ENCODE measurements at places on chromosomes 12 and 14.

DNA sequence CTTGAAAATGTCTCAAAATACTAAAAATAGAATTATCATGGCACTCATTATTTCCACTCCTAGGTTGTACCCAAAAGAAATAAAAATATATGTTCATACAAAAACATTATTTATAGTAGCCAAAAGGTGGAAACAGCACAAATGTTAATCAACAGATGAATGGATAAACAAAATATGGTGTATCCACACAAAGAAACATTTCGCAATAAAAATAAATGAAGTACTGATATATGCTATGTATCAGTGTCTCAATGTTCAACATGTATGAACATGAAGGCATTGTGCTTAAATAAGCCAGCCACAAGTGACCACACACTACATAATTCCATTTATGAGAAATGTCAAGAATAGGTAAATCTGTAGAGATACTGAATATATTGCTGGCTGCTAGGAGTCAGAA is 40.9 kb downstream of the FOXG1 start:
- no peak for DNase-seq

DNA sequence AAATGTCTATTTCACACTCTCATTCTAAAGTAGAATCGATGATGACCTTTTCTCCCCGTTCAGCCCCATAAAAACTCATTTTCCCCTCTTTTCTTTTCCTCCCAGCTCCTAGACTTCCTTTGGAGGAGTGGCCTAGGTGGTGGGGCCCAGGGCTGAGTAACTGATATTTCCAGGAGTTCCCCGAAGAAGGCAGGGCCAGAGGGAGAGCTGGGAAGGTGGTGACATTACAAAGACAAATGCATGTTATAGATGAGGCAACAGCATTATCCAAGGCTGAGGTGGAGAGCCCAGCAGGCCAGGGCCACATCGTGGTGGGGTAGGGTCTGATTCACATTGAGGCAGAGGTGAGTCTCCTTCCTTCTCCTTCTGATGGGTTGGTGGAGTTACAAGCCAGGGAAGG is 22.2 kb upstream of the HDAC7 start:
- no peak for DNase-seq

DNA sequence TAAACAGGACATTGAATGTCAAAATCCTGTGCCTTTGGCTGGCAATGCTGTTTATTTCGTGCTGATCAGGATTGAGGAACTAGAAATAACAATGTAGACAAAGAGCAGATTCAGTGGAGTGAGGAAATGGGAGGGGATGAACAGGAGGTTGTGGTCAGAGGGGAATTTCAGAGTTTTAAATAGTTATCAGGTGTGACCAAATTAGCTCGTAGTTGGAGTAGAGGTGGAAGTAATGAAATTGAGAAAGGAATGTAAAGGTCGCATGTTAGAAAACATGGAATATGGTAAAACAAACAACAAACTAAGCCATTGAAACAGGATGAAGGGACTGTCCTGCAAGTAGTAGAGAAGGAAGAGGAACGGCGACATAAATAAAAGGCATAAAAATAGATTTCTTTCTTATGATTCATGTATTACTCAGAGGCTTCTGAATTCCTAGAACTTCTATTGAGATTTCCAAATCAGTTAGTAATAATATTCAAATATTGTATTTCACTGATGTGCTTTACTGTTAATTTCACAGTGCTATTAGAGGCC is 9.5 kb upstream of the SAV1 start:
- DNase-seq = no peak

DNA sequence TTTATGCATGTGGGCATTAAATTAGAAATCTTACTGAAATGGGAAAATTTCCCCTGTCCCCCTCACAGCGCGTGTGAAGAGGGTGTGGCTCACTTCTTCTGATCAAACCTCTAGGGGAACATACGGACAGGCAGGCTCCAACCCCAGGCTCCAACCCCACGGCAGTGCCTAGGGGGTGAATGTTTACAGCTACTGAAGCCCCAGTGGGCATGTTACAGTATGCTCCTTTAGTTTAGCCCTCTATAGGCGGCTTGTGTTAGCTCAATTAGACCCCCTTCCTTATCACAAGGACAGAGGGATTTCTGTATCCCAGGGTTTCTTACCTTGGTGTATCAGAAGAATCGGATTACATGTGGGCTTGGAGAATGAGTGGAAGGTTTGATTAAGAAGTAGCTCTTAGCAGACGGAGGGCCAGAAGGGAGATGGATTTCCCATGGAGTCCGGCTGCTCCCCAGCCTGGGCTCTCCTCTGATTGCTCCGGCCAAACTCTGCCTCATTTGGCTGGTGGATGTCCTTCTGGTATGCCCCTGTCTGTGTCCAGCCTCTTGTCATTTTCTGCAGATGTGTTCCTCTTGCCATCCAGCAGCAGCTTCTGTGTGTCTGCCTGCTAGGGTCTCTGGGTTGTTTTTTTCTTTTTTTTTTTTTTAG is 223.7 kb downstream of the TMTC2 start:
- DNase-seq = no peak

- no peak for DNase-seq
Observed at GRCh38 chr12:6312529-6313325, 2.2 kb downstream of the PLEKHG6 start.

DNA sequence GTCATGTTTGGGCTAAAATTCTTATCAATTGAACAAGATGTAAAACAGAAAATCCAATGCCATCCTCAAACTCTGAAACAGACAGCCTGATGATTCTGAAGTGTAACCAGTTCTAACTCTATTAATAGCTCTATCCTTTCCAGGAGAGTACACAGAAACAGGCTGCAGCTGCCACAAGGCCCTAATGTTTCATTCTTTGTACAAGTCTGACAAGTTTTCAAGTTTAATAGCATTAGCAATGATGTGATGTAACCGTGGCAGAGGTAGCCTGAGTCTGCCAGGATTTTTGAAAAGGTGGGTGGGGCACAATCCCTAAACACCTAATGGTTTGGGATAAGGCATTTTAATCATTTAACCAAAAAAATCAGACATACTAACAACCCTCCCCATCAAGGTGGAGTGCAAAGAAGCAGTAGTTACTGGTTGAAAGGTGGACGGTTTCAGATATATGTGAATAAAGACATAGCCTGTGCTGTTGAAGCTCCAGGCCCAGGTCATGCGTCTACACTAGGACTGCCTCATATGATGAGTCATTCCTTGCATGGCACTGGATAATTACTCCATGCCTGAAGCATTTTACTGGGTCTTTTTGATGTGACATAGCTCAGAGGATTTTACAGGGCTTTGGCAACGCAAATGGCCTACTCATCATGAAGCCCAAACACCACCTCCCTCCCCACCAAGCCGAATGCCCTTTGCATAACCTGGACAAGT is 145.1 kb upstream of the GRIP1 start:
- DNase-seq = no peak

DNA sequence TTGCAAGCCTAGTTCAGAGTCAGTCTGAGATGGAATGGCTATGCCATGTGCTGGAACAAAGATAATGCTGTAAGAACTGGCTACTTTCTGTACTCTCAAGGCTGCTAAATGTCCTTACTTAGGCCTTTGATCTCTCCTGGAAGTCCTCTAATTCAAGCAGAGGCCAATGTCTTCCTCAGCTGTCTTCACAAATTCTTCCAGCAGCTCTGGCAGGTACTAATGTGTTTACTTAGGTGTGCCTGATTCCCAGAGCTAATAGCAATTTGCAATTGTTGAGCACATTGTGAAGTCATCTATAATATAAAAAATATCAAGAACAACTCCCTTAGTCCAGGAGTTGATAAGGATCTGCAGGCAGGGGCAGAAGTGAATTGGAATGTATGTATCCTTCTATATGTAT is 3.8 kb upstream of the MYF5 start:
- no peak for DNase-seq

DNA sequence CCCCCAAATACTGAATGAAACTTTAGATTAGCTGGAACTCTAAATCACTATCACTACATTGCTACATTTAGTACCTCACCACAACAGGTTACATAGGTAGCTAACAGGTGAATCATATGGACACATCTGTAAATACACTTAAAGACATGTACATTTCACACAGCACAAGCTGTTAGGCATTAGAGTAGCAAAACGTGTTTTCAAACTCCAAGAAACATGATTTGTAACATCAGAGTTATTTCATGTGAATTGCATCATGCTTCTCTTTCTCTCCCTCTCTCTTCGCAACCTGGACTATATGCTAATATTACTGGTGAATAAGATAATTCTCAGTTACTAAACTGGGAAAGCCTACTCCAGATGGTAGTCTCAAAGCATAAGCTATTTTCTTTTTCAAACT is 4.3 kb downstream of the SEL1L start:
- DNase-seq = no peak

- DNase-seq = no peak
Observed at GRCh38 chr12:73159954-73160353, 887.8 kb downstream of the TRHDE start.

DNA sequence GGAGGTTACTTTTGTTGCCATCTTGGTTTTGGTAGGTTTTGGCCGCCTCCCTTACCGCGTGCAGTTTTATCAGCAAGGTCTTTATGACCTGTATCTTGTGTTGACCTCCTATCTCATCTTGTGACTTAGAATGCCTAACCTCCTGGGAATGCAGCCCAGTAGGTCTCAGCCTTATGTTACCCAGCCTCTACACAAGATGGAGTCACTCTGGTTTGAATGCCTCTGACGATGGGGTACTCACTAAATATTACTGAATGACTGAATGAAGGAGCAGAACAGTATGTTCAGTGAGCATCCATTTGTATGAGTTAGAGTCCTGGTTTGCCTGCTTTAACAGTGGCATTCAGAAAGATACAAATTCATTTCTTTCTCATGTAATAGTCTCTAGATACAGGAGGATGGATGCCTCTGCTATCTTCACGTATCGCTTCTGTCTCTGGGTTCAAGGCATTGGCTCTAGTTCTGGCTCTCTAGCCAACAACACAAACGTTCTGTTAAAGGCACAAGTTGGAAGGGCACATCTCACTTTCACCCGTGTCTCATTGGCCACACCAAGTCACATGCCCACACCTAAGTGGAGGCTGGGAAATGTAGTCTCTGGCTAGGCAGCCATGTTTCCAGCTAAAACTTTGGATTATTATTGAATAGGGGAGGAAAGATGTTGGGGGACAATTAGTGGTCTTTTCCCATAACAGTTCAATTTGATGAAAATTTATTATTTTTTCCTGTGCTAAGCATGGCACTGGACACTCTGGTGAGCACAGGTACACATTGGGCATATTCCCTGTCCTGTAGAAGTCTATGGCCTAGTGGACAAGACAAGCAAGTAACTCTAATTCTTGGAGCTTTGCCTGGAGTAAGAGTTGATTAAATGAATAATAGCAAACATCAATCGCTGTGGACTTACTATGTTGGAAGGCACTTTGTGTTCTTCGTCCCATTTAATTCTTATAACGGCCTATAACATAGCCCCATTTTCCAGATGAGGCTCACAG is 75.2 kb upstream of the RPH3A start:
- DNase-seq = no peak

DNA sequence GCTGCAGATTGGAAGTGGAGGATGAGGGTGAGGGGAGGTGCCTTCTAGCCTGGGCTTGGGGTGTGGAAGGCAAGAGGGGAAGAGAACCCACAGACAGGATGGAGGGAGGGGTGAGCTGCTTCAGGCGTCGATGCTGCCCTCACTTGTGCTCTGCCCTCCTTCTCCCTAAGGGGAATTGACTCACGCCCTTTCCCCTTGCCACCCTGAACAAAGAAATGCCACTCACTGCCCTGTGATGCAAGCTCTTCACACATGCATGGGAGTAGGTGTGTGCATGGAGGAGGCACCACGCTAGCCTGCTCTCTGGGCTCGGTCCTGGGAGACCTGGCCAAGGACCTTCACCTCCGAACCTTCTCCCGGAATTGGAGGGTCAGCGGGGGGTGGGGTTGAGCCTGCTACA is 35.7 kb upstream of the PRMT8 start:
- no peak for DNase-seq

- no peak for DNase-seq
Observed at GRCh38 chr12:5172886-5173285, 129.2 kb downstream of the KCNA5 start.

DNA sequence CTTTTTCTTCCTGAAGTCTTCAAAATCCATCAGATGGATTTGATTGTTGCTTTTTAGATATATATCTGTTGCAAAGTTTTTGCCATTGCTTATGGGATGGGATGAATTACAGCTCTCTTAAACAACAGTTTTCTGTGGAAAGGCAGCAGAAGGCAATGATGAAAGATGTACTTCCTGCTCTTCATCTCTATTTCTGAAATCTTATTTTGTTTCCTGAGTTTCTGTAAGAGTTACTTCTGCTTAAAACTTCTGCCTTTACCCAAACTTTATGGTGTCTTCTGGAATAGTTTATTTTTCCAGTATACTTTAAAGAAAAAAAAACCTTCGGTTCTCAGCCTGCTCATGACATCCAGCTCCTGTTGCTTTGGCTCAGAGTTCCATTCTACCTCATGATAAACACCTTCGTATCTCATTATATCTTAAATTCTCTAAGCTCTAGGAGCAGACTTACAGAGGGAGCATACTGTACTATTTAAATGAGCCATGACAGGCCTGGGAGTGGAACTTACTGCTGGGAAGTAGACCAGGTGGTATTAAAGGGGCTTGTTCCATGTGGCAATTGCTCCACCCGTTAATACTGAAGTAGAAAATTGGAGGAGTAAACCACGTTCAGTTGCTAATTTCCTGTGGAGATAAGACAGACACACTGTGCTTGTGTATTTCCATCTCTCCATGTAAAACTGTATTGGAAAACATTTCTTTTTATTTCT is 288.4 kb downstream of the FBXL14 start:
- DNase-seq = no peak

- no peak for DNase-seq
Observed at GRCh38 chr14:36430662-36431084, 89.4 kb downstream of the NKX2-1 start.

- DNase-seq = no peak
Observed at GRCh38 chr14:95240859-95241813, 78.6 kb downstream of the CLMN start.

GRCh38 chr14:31122098-31122611 is 85.4 kb downstream of the HECTD1 start:
- no peak for DNase-seq

GRCh38 chr14:101289911-101290310 is 271.4 kb upstream of the DIO3 start:
- no peak for DNase-seq

- DNase-seq = no peak
Observed at GRCh38 chr12:52061470-52062166, 8.2 kb upstream of the ATG101 start.

DNA sequence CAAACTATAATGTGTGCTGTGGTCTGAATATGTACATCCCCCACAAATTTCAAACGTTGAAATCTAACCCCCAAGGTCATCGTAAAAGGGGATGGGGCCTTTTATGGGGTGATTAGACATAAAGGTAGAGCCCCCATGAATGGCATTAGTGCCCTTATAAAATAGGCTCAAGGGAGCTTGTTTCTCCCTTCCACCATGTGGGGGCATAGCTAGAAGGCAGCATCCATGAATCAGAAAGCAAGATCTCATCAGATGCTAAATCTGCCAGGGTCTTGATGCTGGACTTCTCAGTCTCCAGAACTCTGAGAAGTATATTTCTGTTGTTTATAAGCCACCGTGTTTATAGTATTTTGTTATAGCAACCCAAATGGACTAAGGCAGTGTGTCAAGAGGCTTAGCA is 33.4 kb upstream of the IGF1 start:
- no peak for DNase-seq

- DNase-seq = no peak
Observed at GRCh38 chr12:124305776-124306685, 11.1 kb downstream of the RFLNA start.

GRCh38 chr14:89848165-89848564 is 106.4 kb downstream of the EFCAB11 start:
- DNase-seq = no peak

Measured in activated naive CD4-positive, alpha-beta T cell treated with anti-CD3 and anti-CD28 coated beads, Interleukin-2, amount 10 ng/mL, durations not matched to agents 7 days and 5 days (primary cell).